Calu3 (cell line): ENCODE measurements at places on chromosomes 7 and 10. TPM values are rescaled to one million over a fixed set of nuclear protein-coding genes. Genes with fewer than 3 reads are reported as not detected.

The TCERG1L gene
- total RNA-seq, result not detected in 2 replicates

- H3K27ac ChIP-seq, result no peak overlapping the region
- no peak for DNase-seq
- H3K36me3 ChIP-seq, result no peaks in the 10 kb centered on the region
- no peak overlapping the region for H3K4me3 ChIP-seq
- no peaks in the 10 kb centered on the region for H3K4me1 ChIP-seq
Measured at GRCh38 chr10:68171539-68172080, 60.3 kb downstream of the ATOH7 start.

DNA sequence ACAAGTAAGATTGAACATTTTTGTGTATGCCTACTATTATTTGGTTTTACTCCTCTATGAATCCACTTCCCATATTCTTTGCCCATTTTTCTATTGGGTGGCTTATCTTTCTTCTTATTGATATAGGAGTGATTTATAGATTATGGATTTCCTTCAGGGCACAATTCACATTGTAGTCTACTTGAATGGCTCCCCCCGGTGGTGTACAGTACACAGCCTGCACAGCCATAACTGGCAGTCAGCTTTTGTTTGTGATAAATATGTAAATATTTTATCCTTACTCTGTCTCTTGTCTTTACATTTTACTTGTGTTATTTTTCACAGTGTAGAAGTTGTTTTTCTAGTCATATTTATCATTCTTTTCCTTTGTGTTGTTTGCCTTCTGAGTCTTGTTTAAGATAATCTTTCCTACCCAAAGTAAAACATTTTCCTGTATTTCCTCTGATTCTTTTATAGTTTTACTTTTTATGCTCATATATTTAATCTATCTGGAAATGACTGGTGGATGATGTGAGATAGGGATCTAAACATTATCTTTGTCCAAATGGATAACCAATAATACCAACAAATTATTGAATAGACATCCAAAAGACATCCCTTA lies 23.9 kb upstream of the CALD1 start:
- H3K36me3 ChIP-seq, result no peaks in the 10 kb centered on the region
- H3K4me1 ChIP-seq, result no peaks in the 10 kb centered on the region
- H3K4me3 ChIP-seq, result no peak overlapping the region
- H3K27ac ChIP-seq, result no peak overlapping the region
- peaks cover 19% of the 10 kb centered on the region for H3K27me3 ChIP-seq

DNA sequence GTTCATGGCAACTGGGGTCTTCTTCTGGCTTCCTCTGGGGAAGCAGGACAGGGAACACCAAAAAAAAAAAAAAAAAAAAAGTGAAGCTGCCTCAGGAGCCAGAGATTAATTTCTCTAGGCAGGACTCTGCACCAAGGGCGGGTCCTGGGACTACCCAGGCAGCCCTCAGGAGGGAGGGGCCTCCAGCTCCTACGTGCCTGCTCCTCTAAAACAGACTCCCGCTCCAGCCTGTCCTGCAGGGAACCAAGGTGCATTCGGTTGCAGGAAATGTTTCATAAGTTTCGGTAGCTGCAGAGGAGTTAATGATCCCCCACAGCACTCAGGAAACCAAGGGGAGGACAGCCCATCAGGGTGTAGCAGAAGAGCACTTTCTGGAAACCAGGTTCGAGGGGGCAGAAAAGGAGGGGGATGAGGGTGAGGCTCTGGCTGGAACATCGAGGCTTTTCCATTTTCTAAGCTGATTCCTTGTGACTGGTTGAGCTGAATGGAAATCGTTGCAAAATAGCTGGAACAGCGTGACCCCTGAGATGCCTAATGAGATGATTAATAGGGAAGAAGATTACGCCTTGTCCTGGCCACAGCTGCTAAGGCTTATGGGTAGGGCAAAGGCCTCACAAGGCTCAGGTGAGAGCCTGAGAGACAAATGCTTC lies 84.2 kb downstream of the STRA8 start:
- H3K36me3 ChIP-seq, result no peaks in the 10 kb centered on the region
- H3K27me3 ChIP-seq, result peaks cover 33% of the 10 kb centered on the region
- no peak for DNase-seq
- no peak overlapping the region for H3K4me3 ChIP-seq

DNA sequence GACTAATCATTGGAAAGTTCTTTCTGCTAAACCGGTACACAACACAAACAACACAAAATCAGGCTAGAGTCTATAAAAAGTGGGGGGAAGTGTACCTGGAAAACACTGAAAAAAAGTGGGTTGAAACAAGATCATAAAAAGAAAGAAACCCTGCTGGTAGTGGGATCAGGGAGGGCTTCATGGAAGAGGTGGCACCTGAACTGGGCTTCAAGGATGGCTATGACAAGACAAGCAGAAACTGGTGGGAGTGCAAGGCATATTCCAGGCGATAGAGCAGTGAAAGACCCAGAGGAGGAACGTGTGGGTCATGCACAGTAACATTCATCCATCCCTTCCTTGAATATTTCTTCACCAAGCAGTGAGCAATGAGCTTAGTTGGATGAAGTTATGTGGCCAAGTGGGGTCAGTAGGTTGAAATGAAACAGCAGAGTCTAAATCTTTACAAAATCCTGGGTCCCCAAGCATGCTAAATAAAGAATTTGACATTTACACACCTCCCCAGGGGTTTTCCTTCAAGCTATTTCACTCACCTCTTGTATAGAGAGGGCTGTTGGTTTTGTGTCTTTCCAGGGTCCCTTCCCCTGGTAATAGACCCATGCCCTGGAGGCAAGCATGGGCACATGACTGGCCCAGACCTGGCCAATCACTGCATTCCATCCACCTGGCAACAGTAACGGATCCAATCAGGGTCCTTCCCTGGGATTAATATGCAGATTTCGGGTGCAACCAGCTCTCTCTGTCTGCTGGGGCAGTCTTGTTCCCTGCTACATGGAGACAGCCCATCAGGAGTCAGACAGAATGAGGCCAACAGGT lies 38.2 kb downstream of the SPOCK2 start:
- DNase-seq, result no peak
- no peak overlapping the region for H3K27ac ChIP-seq
- no peaks in the 10 kb centered on the region for H3K27me3 ChIP-seq
- H3K4me3 ChIP-seq, result no peak overlapping the region

DNA sequence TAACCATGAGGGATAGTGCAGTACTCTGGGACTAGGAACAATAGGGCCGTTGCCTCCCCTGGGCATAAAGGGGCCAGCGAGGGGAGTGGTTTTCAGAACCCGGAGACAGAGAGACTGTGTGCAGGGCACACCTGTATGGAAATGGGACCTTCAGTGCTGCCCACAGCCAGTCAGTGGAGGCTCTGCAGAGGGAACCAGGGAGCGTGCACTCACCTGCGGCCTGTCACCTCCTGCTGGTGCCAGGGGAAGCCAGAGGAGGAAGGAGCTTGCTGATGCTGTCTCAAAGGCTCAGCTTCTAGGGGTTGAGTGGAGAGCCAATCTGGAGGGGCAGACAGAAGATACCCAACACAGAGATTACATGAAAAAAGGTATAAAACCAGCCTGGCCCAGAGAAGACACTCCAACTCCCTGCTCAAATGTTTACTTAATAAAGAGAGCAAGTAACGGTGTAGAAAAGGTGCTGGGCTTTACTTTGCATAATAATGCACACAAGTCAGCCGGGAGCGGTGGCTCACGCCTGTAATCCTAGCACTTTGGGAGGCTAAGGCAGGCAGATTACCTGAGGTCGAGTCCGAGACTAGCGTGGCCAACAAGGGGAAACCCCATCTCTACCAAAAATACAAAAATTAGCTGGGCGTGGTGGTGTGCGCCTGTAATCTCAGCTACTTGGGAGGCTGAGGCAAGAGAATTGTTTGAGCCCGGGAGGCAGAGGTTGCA lies 35.5 kb upstream of the WAPL start:
- H3K36me3 ChIP-seq, result no peaks in the 10 kb centered on the region
- H3K4me3 ChIP-seq, result no peak overlapping the region
- no peaks in the 10 kb centered on the region for H3K27me3 ChIP-seq
- no peak for DNase-seq
- H3K27ac ChIP-seq, result no peak overlapping the region

The TLL2 gene
- total RNA-seq, result 0.44 and 0.66 TPM in 2 replicates

The LRRC61 gene
- 14.6 and 22.5 TPM in 2 replicates for total RNA-seq

- H3K4me3 ChIP-seq, result no peak overlapping the region
- H3K27ac ChIP-seq, result no peak overlapping the region
- DNase-seq, result no peak
Measured at GRCh38 chr7:143025371-143025770, 1.6 kb downstream of the OR9A2 start.

The GNAT3 gene
- not detected in 2 replicates for total RNA-seq

- no peaks in the 10 kb centered on the region for H3K36me3 ChIP-seq
- peaks cover 21% of the 10 kb centered on the region for H3K4me1 ChIP-seq
- H3K27ac ChIP-seq, result no peak overlapping the region
- no peak overlapping the region for H3K4me3 ChIP-seq
Measured at GRCh38 chr10:28211759-28212158, 91.1 kb downstream of the MPP7 start.

GRCh38 chr7:138374119-138374693 lies 85.9 kb upstream of the TRIM24 start:
- DNase-seq, result no peak
- H3K27ac ChIP-seq, result no peak overlapping the region
- no peak overlapping the region for H3K4me3 ChIP-seq
- H3K36me3 ChIP-seq, result no peaks in the 10 kb centered on the region
- no peaks in the 10 kb centered on the region for H3K27me3 ChIP-seq

- no peak overlapping the region for H3K27ac ChIP-seq
- H3K36me3 ChIP-seq, result no peaks in the 10 kb centered on the region
- no peak for DNase-seq
- peaks cover 23% of the 10 kb centered on the region for H3K27me3 ChIP-seq
- H3K4me3 ChIP-seq, result no peak overlapping the region
- no peaks in the 10 kb centered on the region for H3K4me1 ChIP-seq
Measured at GRCh38 chr10:90481326-90481923, 376.4 kb downstream of the HTR7 start.

DNA sequence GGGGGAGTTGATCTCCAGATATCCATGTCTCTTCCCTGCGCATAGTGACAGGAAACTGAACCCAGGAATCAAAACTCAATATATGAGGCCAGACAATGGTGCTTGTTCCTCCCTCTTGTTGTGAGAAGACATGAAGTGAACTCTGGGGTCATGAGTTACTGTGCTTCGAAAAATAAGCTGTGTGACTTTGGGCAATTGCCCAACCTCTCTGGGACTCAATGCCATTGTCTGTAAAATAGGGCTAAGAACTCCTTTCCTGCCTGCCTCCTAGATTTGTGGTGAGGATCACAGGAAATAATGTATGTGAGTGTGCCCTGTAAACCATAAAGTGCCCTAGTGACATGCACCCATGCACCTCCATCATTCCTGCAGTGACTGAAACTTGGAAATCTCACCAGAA lies 48.4 kb downstream of the SYPL1 start:
- no peak overlapping the region for H3K4me3 ChIP-seq
- H3K4me1 ChIP-seq, result peaks cover 38% of the 10 kb centered on the region
- H3K36me3 ChIP-seq, result peaks cover 5% of the 10 kb centered on the region
- no peak overlapping the region for H3K27ac ChIP-seq
- no peaks in the 10 kb centered on the region for H3K27me3 ChIP-seq

The HYAL4 gene
- not detected in 2 replicates for total RNA-seq

- H3K27me3 ChIP-seq, result no peaks in the 10 kb centered on the region
- peaks cover 23% of the 10 kb centered on the region for H3K4me1 ChIP-seq
- no peak overlapping the region for H3K27ac ChIP-seq
- no peak for DNase-seq
- no peaks in the 10 kb centered on the region for H3K36me3 ChIP-seq
- H3K4me3 ChIP-seq, result no peak overlapping the region
Measured at GRCh38 chr10:97600616-97601015, 11.1 kb downstream of the C10orf62 start.

The SPDYE16 gene
- total RNA-seq, result not detected in 2 replicates

The FAM13C gene
- total RNA-seq, result not detected in 2 replicates

GRCh38 chr10:102491136-102491535 lies 11.4 kb downstream of the ACTR1A start:
- no peaks in the 10 kb centered on the region for H3K36me3 ChIP-seq
- H3K4me1 ChIP-seq, result peaks cover 7% of the 10 kb centered on the region
- no peaks in the 10 kb centered on the region for H3K27me3 ChIP-seq
- no peak overlapping the region for H3K4me3 ChIP-seq

GRCh38 chr10:58817201-58817846 lies 304.7 kb downstream of the BICC1 start:
- DNase-seq, result no peak
- no peak overlapping the region for H3K27ac ChIP-seq
- H3K4me1 ChIP-seq, result peaks cover 22% of the 10 kb centered on the region
- no peak overlapping the region for H3K4me3 ChIP-seq

DNA sequence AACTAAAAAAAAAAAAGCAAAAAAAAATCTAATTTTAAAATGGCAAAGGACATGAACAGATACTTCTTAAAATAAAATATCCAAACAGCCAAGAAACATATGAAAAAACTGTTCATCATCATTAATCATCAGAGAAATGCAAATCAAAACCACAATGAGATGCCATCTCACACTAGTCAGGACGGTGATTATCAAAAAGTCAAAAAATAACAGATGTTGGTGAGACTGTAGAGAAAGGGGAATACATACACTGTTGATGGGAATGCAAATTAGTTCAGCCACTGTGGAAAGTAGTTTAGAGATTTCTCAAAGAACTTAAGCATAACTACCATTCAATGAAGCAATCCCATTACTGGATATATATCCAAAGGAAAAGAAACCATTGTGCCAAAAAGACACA lies 30.2 kb downstream of the COBL start:
- no peak overlapping the region for H3K27ac ChIP-seq
- no peak overlapping the region for H3K4me3 ChIP-seq
- no peaks in the 10 kb centered on the region for H3K27me3 ChIP-seq

The NANOS1 gene
- 4.6 and 6.8 TPM in 2 replicates for total RNA-seq

The NOD1 gene
- 11.7 and 12.0 TPM in 2 replicates for total RNA-seq

GRCh38 chr7:135510592-135511183 lies 786 bp upstream of the CNOT4 start:
- no peak overlapping the region for H3K4me3 ChIP-seq
- no peaks in the 10 kb centered on the region for H3K36me3 ChIP-seq
- no peak overlapping the region for H3K27ac ChIP-seq
- no peak for DNase-seq
- peaks cover 7% of the 10 kb centered on the region for H3K4me1 ChIP-seq

DNA sequence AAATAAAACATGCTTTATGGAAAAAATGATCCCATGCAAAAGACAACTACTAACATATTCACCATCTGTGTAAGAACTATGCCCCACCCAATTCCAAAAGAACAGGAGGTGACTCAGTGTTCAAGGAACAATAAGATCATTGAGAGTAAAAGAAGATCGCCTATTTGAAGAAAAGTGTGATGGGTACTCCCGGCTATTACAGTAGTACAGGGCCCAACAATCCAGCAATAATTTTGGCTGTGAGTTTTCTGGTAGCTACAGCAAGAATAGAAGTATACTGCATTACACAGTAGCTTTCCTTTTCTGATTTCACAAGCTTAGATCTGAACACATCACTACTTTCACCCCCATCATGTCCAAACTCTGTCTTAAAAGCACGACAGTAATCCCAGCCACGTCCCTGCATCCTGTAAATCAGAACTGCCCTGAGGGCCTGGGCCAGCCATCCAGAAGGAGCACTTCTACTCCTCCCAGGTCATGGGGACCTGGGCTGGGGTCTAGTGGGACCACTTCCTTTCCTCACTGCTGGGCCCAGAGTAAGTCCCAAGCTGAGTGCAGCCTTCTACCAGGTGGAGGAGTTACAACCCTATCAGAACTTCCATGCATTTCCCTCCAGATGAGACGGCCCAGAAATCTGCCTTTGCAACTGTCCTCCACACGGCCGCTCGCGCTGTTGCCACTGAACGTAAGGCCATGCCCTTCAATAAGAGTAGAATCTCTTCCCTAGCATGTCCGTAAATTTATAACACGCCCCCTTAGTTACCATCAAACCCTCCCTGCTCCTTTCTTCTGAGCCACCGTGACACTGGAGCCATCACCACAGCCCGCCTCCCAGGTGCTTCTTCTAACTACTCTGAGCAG lies 7.9 kb downstream of the ESYT2 start:
- peak; percentile 34 for DNase-seq
- H3K4me1 ChIP-seq, result peaks cover 56% of the 10 kb centered on the region
- no peaks in the 10 kb centered on the region for H3K27me3 ChIP-seq
- H3K27ac ChIP-seq, result peak overlapping the region; percentile 96
- peak overlapping the region; percentile 60 for H3K4me3 ChIP-seq
